Activated CD4-positive, alpha-beta memory T cell treated with anti-CD3 and anti-CD28 coated beads for 36 hours (primary cell): ENCODE measurements at places on chromosomes 4 and X.

DNA sequence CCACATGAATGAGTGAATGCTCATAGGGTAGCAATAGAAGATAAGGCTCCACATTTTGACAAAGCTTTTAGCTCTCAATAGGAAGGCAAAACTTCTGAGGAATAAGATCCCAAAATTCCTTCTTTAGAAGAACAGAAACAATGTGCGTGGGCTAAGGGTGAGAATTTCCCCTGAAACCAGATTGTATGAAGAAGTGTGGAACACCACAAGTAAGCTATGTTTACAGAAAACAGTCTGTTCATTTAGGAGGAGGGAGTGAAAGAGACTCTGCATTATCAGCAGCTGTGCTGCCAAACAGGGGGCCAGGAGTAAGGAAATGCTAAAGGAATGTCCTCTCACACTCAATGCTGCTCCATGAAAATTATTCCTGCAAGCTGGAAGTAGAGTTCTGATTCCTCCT, 851.6 kb downstream of the CENPC start:
- no peaks in the 10 kb centered on the region for H3K27me3 ChIP-seq
- no peaks in the 10 kb centered on the region for H3K36me3 ChIP-seq
- no peaks in the 10 kb centered on the region for H3K4me1 ChIP-seq
- H3K4me3 ChIP-seq, result no peak overlapping the region
- no peak overlapping the region for H3K27ac ChIP-seq

GRCh38 chr4:32932156-32932555, 2212.0 kb downstream of the PCDH7 start:
- H3K4me1 ChIP-seq, result no peaks in the 10 kb centered on the region
- no peaks in the 10 kb centered on the region for H3K27me3 ChIP-seq
- no peak overlapping the region for H3K4me3 ChIP-seq
- DNase-seq, result no peak
- H3K27ac ChIP-seq, result no peak overlapping the region
- H3K36me3 ChIP-seq, result no peaks in the 10 kb centered on the region

GRCh38 chr4:98950925-98951324, 22.0 kb upstream of the EIF4E start:
- DNase-seq, result no peak
- H3K4me1 ChIP-seq, result no peaks in the 10 kb centered on the region
- H3K27me3 ChIP-seq, result peaks cover 3% of the 10 kb centered on the region
- no peak overlapping the region for H3K27ac ChIP-seq
- H3K4me3 ChIP-seq, result no peak overlapping the region

GRCh38 chrX:126552313-126553022, at the start of gene DCAF12L1:
Gene DCAF12L1 (minus strand): TSS chrX:126552814. CDS start chrX:126552608, 206 bp downstream.
- H3K27ac ChIP-seq, result no peak within 1 kb of the TSS
- no peaks in the 10 kb centered on the region for H3K36me3 ChIP-seq
- H3K4me1 ChIP-seq, result no peaks in the 10 kb centered on the region
- DNase-seq, result no peak
- no peaks in the 10 kb centered on the region for H3K27me3 ChIP-seq

DNA sequence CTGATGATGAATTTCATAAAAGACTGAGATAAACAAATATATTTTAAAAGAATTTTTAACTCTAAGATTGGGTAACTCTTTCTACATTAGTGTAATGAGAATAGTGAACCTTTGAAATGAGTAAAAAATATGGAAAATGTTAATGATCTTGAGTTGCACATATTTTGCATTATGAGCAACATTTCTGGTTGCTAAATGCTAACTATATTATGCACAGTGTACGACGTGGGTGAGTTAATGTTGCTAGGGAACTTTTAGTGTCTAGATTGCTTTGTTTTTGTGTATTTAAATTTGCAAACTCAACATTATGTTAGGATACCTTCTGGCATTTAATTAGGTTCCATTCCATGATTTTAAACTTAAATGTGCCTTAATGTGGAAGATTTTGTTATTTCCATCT, 612.9 kb upstream of the GALNT7 start:
- no peak for DNase-seq
- H3K4me3 ChIP-seq, result no peak overlapping the region
- H3K27ac ChIP-seq, result no peak overlapping the region
- no peaks in the 10 kb centered on the region for H3K27me3 ChIP-seq
- no peaks in the 10 kb centered on the region for H3K4me1 ChIP-seq
- H3K36me3 ChIP-seq, result no peaks in the 10 kb centered on the region
